ENCODE measurements at places on chromosomes 1 and 21.

DNA sequence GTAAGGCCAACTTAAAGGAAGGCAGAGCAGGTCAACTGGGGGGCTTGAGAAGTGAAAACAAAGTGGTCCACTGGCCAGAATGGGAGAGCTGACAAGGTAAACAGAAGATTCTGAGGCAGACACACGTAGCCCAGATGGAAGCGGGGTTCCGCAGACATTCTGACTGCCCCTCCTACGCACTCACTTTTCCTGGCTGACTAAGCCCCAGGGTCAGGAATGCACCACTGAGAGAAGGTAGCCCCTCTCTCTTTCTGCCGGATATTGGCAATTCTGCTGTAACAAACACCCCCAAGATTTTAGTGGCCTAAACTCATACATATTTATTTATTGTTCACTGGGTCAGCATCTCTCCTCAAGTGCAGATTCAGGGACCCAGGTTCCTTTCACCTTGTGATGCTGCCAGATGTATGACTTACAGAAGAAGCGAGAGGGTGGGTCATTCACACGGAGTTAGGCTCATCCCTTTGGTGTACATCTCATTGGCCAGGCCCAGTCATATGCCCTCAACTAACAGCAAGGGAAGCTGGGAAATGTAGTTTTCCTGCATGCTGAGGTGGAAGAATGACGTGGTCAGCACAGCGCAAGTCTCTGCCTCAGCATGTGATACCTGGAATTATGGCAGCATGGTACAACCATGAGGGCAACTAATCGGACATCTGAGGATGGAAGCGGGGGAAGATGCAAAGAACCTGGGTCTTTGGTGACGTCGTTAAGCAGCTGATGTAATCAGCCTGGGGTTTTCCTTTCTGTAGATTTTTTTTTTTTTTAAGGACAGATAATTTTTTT, 43.4 kb upstream of the MRPS6 start:
- DNase-seq = peak; percentile 88

- no peak for DNase-seq
These were observed 3.3 kb downstream of the RD3 start for GRCh38 chr1:211488641-211489040.

- DNase-seq = no peak
These were observed 183.3 kb upstream of the JUN start for GRCh38 chr1:58966917-58967740.

DNA sequence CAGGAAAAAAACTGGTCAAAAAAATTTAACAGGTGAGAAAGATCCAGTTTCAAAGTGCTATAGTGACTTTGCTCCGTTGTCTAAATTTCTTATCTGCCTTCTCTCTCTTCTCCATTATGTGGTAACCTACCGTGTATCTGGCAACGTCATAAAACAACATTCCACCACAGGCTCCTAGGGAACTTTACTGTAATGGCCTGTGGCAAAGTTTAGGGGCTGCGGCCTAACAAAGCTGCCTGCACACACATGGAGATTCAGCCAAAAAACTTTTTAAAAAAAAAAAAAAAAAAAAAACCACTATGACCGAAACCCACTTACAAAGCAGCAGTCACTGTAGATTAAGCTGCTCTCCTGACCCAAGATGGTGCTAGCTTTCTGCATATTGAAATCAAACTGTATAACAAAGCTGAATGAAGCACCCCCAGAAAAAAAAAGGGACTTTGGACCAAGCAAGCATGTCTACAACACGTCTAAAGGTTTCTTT, 202.6 kb downstream of the SLC45A1 start:
- no peak for DNase-seq

DNA sequence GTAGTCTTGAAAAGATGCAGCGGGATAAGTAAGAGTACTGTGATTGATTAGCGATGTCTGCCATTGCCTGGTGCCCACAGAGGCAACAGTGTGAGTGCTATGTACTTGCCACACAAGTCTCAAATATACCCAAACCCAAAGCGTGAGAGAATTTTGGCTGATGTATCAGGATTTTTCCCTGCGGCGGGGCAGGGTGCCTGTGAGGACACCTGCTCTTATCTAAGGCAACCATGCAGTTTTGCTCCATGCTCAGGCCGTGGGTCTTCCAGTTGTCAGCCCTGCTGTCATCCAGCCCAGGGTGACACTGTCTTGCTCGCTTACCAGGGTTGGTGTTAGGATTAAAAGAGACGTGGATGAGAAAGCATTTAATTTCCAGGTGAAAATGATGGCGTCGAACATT, 202.7 kb downstream of the PTPRU start:
- no peak for DNase-seq

DNA sequence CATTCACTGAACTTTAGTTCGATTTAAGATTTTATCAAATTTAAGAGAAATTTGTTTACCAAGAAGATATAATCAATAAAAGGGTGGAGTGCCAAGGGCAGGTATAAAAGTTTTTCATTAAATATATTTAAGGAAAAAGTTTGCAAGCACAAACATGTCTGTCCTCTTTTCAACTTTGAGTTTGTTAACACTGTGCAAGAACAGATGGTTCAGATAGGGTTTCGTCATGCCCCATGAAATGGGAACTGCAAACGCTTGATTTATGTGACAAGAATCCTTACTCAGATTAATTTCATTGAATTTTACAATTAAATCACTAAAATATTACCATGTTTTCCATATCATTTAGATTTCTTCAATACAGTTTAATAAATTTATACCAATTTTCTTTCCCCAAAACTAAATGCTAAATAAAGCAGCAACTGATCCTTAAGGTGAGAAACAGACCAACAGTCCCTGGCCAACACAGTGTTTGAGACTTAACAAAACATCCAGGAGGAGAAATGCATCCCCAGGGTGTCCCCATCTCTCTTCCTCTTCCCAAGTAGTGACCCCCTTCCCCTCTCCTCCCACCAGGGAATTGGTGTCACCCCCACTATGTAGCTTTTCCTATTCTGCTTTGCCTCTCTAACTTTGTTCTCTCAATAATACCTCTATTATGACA, 292.9 kb downstream of the LTN1 start:
- DNase-seq = no peak

GRCh38 chr1:107942814-107943213, 22.2 kb downstream of the VAV3 start:
- DNase-seq = no peak

Measured in A172 (cell line).